ENCODE measurements at places on chromosomes 12 and 14. TPM values are rescaled to one million over a fixed set of nuclear protein-coding genes. Genes with fewer than 3 reads are reported as not detected.

DNA sequence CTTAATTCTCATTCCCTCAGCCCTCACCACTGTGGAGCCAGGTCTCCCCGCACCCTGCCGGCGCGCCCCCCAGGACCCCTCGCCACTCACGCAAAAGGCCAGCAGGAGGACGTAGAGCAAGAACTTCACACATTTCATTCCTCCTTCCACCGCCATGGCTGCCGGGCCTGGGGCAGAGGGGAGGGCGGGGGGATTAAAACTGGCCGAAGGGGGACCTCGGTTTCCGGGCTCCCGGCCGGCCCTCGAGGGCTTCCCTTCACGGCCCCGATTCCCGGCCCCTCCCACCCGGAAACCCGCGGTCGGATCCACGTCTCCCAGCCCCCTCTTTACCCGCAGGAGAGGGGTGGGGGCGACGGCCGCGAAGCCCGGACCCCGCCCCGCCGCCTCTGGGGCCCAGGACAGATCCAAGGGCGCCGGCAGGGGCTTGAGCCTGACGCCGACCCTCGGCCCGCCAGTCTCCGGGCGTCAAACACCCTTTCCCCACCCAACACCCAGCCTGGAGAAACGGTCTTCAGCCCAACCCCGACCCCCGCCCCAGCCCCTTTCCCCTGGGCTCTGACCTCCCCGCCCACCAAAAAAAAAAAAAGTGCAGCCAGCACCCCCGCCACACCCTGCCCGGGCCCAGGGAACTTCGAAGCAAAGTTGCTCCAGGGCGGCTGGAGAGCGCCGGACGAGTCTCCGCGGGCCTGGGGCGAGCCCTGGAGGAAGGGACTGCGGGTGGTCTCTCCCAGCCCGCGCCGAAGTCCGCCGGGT, 447 bp downstream of the CD63 start:
- DNase-seq = peak; percentile 28

DNA sequence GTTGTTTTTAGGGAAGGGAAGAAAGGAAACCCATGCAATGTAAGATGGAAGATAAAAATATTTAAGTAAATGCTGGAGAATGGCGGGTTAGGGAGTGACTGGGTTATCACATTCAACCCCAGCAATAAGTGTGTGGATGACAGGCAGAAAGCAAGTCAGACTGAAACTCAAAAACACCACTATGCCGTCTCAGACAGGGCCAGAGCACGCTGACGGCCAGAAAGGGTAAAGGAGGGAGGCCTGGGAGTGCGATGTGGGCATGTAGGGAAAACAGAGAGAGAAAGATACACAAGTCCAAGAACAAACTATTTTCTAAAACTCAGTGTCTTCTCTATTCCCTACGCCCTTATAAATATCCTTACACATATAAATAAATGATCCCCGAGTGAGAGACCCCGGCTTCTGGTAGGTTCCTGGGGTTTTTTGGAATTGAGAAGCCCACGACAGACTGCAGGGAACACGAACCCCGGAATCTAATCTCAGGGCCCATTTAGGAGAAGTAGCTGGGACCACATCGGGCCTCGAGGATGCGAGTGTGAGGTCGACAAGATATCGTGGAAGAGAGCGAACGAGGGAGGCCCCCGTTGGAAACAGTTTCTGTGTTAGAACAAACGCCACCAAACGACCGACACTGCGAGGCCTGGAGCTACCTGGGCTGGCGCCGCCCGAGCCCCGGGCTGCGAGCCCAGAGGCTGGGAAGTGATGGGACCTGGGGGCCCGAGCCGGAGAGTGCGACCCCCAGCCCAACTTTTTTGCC, 735 bp upstream of the OTX2 start:
- DNase-seq = no peak

GRCh38 chr14:75126121-75126544, 715 bp downstream of the NEK9 start:
- DNase-seq = no peak

Gene NRXN3
- total RNA-seq = 22.1 TPM

- DNase-seq = no peak
Observed at GRCh38 chr12:115756271-115756670, 521.2 kb downstream of the MED13L start.

GRCh38 chr14:20501346-20501745, 4.0 kb upstream of the RNASE10 start:
- no peak for DNase-seq
